Activated T-cell treated with anti-CD3 and anti-CD28 coated beads, Interleukin-2, amount 50 U/mL, for 1 hour (primary cell): ENCODE measurements at places on chromosomes 16 and 17.

GRCh38 chr16:466651-467050 is 41.2 kb downstream of the RAB11FIP3 start:
- no peak for DNase-seq

DNA sequence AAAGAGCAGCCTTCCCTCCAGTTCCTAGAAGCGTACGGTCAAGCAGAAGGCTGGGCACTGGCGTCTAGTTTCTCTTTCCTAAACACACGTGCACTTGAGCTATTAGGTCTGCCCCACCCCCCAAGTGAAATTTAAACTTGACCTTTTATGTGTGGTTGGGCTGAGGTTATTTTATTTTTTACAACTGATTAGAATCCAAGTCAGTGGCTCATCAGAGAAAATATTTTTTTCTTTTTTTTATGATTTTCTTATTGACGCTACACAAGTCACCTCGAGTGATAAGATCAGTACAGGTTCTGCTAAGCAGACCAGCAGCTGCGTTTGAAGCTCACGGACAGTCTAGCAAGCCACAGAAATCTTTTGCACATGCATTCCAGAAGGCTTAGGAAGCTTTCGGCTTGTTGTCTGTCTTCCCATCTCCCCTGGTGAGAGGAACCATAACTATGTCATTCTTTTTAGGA is 95.1 kb downstream of the ZFHX3 start:
- no peak for DNase-seq

DNA sequence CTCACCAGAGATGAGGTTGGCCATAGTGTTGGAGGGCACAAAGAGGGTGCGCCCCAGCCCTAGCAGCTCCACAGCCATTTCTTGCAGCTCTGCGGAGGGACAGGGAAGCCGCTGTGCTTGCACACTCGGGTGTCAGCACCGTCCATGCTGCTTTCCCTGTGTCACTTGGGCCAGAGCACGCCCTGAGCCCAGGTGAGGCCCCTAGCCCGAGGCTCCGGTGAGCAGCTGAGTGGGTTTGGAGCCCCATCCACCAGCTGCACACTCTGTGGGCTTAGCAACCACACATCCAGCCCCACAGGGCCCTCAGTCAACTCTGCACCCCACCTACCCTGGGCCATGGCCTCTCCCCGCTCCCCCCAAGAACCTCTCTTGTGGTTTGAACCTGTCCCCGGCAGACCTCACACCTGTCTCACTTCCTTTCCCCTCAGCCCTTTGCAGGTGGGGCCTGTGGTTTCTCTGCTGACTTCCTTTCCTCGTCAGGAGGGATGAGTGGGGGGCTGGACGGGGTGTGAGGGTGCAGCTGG is 20.7 kb downstream of the TMEM235 start:
- peak; percentile 76 for DNase-seq

- no peak for DNase-seq
These were observed 89.4 kb downstream of the ITFG1 start for GRCh38 chr16:47371271-47372014.

- no peak for DNase-seq
These were observed 353.8 kb upstream of the HSBP1 start for GRCh38 chr16:83453977-83454376.

GRCh38 chr17:16438173-16438556 is 22.8 kb downstream of the TRPV2 start:
- DNase-seq = no peak

DNA sequence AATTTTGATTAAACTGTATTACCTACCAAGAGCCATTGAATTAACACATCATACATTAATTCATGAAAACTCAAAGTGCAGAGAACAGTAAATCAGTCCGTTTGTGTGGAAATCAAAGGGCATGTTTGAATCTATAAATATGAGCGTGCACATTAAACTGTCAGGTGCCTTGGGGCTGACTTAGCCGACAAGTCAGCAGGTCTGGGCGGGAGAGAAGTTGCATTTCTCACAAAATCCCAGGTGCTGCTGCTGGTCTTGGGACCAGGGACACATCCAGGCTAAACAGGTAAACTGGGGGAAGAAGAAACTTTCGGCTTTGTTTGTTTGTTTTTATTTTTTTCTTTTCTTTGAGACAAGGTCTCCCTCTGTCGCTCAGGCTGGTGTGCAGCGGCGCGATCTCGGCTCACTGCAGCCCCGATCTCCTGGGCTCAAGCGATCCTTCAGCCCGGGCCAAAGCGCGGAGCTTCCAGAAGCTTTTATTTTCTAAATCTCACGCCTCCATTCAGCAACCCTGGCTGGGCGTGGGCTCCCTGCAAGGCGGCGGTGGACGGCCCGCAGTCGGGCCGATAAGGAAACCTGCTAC is 213.9 kb downstream of the MRTFB start:
- no peak for DNase-seq

DNA sequence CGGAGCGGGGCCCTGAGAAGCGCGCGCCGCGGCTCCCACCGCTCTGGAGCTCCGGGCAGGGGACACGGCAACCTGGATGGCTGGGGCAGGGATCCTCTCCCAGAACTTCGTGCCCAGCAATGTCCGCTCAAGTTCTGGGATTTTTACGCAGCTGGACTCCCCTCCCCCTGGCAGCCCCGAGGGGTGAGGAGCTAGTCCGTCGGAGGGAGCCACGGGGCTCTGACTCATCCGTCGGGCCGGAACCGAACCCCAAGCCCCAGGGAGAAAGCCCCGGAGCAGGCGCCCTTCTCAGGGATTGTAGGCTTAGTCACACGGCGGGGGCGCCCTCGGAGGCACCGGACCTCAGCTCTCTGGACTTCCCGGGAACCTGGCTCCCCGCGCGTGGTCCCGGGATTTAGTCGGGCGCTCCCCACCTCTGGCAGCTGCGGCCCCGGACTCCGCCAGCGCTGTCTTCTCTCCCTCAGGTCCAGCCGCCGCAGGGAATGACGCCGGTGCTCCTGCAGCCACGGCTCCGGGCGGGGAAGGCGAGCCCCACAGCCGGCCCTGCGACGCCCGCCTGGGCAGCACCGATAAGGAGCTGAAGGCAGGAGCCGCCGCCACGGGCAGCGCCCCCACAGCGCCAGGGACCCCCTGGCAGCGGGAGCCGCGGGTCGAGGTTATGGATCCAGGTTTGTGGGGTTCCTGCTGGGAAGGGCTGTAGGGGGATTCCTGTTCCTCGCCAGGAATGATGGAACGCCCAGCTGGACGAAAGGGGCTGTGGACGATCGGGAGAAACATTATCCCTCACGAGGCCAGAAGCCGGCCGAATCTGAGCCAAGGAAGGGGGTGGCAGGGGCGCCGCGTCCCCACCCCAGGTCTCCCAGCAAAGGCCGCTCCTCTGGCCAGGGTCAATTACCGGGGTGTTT is 830 bp downstream of the SPHK1 start:
- peak; percentile 59 for DNase-seq

- DNase-seq = no peak
These were observed 4.9 kb upstream of the LYRM9 start for GRCh38 chr17:27898096-27898495.

GRCh38 chr17:74543406-74543805 is 2.5 kb downstream of the CD300C start:
- no peak for DNase-seq

DNA sequence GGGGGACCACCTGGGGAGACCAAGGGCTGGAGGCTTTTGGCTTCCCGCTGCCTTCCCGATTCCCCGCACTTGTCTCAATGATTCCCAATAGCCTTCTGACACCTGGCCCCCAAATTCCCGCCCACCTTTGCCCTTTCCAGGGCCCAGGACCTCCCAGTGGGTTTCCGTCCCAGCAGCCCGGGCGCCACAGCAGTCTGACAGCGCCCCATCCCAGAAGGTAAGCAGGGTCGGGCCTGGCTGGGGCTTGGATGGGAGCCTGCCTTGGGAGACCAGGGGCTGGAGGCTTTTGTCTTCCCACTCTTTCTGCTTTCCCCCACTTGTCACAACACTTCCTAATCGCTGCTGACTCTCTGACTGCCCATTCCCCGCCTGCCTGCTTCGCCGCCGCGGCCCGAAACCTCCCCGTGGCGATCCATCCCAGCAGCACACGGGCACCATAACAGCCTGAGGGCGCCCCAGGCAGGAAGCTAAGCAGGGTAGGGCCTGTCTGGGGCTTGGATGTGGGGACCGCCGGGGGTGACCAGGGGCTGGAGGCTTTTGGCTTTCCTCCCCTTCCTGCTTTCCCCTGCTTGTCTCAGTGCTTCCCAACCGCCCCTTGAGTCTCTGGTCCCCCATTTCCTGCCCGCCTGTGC is 2289.3 kb downstream of the TP53TG3F start:
- no peak for DNase-seq

DNA sequence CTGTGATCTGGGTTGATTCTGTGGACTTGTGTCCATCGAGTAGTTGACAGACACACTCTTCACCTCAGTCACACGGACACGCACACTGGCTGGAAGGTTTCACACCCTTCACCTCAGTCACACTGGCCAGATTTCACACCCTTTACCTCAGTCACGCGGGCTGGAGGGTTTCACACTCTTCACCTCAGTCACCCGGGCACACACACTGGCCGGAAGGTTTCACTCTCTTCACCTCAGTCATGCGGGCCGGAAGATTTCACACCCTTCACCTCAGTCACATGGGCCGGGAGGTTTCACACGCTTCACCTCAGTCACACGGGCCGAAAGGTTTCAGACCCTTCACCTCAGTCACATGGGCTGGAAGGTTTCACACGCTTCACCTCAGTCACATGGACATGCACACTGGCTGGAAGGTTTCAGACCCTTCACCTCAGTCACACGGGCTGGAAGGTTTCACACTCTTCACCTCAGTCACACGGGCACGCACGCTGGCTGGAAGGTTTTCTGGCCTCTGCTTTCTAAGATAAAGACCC is 96.2 kb downstream of the PGS1 start:
- DNase-seq = no peak

GRCh38 chr16:89489040-89489897 is 1.1 kb downstream of the ANKRD11 start:
- DNase-seq = peak; percentile 80

- DNase-seq = peak; percentile 30
These were observed 1.8 kb downstream of the KIAA0513 start for GRCh38 chr16:85029408-85029784.

DNA sequence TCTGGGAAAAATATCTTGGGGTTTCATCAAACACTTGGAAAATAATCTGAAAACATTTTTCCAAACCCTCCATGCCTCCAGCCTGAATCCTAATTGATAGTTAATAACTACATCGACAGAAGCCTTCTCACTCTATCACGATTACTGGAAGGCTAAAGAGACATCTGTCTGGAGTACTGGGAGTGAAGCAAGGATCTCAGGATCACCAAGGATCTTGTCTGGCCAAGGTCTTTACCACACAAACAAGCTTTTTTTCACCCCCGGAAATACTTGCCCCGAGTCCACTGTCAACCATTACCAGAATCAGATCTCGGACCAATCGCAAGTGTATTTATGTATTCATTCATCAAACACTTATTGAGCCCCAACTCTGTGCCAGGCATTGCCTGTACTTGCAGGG is 28.3 kb upstream of the CRISPLD2 start:
- DNase-seq = no peak

DNA sequence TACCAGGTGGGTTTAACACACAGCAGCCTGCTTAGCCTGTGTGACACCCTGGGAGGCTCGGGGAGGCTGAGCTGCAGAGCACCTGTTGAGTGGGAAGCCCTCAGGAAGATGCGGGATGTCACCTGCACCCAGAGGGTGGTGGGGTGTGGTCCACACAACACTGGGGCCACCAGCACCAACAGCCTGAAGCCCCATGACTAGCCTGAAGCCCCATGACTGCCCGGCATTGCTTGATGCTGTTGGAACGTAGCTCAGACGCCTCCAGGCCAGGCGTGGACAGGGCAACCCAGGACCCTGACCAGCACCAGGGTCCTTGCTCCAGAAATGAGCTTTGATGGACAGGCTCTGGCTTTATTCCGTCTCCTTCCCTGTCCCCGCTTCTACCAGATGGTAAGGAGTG is 76.3 kb upstream of the ZNF469 start:
- no peak for DNase-seq

- DNase-seq = no peak
These were observed 90.2 kb downstream of the SMG6 start for GRCh38 chr17:2213291-2213960.

DNA sequence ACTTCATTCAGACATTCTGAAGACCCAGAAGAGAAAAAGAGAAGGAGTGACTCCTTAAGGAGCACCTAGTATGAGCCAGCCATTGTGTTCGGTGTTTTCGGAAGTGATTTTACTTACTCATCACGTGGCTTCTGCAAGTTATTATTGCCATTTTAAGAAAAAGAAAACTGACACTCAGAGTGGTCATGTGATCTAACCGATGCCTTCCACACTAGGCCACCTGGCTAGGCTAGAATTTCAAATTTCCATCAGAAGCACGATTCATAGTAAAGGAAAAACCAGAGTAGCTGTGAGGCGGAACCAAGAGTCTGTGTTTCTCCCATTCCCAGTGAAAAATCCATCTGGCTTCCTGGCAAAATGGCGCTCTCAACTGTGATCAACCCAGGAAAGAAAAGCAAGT is 32.0 kb downstream of the GTF3C1 start:
- DNase-seq = no peak

DNA sequence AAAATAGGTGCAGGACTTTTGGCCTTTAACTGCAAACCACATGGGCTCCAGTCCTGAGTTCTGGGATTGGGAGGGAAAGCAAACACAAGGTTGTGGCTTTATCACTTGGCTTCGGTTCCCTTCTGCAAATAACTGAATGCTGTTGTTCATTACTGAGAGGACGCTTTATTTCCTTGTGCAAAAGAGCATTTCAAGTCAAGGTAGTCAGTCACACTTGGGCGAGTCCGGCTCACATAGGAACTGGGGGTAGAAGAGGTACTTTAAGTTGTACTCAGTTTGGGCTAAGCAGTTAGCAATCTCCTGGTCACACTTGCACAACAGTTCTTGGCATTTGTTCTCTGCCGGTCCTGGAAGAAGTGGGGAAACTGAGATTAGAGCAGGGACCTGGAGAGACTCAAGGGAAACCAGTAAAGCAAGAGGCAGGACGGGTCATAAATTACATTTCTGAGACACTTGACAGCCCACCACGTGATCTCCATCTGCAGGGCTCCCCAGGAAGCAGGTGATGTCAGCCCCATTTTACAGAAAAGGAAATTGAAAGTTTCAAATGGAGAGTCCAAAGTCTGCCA is 21.6 kb downstream of the PLA2G10 start:
- DNase-seq = no peak

- no peak for DNase-seq
These were observed 313.8 kb downstream of the C16orf95 start for GRCh38 chr16:87003414-87003755.

DNA sequence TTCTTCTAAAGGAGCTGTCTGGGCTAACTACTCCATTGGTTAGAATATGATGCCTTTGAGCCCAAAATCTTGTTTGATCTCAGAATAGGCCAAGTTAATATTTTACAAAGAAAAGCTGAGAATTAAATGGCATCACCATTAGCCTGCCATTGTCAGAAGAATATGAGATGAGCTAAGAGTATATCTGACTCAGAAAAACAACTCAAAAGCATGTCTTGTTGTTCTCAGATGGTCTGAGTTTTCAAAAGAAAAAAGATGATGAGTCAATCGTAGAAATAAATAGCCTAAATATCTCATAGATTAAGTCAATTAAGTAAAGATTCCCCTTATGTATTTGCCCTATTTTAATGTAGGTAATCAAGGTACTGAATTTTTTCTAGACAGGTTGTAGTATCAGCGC is 197.1 kb upstream of the TBX2 start:
- DNase-seq = no peak

DNA sequence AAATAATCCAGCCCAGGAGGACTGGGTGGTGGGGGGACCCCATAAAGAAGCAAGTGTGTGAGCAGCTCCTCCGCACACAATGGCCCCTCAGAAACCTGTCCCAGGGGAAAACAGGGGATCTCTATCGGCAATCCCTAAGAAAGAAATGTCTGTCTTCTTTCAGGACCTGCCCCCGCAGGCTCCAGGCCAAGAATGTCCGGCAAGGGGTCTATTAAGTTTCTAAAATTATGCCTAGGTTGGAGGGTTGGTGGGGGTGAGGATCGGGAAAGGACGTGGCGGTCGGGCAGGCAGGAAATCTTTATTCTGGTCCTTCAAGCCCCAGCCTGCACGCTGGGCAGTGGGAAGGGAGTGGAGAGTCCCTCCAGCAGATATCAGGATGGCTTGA is 23.4 kb upstream of the LITAF start:
- DNase-seq = no peak
